ENCODE measurements at places on chromosomes 1 and 21.

- no peak for DNase-seq
Measured at GRCh38 chr1:30605441-30605920, 117.9 kb downstream of the MATN1 start.

DNA sequence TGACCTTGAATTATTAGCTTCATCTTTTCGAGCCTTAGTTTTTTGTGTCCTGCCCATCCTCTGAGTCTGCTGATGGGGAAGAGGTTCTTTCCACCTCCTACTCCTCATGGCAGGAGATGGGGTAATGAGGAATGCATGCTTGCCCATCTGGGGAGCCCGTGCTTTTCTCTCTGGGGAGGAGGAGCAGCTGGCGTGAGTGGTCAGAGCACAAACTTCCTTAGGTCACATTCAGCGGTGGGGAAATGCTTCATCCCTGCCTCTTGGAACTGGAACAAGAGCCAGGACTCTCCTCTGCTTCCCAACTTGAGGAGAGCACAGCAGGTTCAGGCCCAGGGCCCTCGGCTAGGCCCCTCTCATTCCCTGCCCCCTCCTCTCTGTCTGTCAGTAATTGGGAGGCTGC lies 155.0 kb downstream of the PCNX2 start:
- no peak for DNase-seq

GRCh38 chr1:187157552-187157951 lies 328.8 kb downstream of the PLA2G4A start:
- DNase-seq: no peak

- DNase-seq: peak; percentile 71
Measured at GRCh38 chr1:40612345-40612831, 53.1 kb downstream of the RIMS3 start.

GRCh38 chr1:66696771-66697170 lies 55.5 kb upstream of the DYNLT5 start:
- no peak for DNase-seq

- DNase-seq: no peak
Measured at GRCh38 chr1:112686417-112686816, 12.0 kb downstream of the MOV10 start.

- DNase-seq: no peak
Measured at GRCh38 chr1:165383067-165383466, 26.6 kb upstream of the LMX1A start.

GRCh38 chr1:41391834-41392527 lies 30.7 kb downstream of the FOXO6 start:
- no peak for DNase-seq

DNA sequence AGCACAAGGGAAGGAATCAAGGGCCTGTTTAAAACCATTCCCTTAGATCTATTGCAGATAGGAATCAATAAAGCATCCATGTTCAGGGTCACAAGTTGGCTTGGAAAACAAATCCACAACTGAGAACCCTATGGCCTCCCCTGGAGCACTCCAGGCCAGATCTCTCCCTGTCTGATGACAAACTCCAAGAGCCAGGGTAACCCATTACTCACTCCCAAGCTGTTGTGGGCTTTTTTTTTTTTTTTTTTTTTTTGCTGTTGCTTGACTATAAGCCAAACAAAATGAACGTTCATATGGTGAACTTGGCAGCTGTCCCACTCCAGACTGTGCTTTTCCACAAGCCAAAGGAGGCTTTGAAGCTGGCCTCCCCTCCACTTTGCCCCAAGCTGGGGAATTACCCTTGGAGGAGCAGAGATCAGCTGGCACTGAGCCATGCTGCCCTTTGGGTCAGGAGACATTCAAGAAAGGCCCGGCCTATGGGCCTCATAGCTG lies 35.7 kb upstream of the VAV3 start:
- DNase-seq: no peak

DNA sequence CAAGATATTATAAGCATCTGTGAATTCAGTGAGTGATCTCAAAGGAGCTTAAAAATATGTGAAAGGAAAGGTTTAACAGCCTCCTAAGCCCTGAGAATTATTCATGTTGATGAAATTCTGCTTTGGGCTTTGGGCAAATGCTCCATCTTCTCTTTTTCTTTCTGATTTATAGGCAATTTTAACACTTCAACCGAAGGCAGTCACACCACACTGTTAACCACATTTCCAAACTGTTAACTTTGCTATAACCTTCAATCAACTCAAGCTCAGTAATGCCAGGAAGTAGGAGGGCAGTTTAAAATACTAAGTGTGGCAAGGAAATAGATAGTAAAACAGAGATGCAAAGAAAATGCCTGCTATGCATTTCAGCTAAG lies 54.4 kb upstream of the NEK7 start:
- no peak for DNase-seq

- DNase-seq: no peak
Measured at GRCh38 chr1:178870944-178871343, at the start of gene ANGPTL1. Gene ANGPTL1 (minus strand): TSS chr1:178871077. CDS start chr1:178865776, 5,301 bp downstream.

DNA sequence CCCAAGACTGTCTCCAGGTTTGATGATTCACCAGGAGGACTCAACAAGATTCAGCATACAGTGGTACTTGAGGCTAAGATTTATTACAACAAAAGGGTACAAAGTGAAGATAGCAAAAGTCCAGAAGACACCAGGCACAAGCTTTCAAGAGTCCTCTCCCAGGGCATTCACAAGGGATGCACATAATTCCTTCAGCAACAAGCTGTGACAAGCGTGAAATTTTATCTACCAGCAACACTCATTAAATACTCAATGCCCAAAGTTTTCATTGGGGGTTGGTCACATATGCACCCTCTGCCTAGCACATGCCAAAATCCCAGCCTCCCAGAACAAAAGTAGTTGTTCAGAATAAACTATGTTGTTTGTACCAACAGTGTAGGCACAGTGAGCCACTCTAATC lies 62.3 kb downstream of the PRKACB start:
- DNase-seq: no peak

DNA sequence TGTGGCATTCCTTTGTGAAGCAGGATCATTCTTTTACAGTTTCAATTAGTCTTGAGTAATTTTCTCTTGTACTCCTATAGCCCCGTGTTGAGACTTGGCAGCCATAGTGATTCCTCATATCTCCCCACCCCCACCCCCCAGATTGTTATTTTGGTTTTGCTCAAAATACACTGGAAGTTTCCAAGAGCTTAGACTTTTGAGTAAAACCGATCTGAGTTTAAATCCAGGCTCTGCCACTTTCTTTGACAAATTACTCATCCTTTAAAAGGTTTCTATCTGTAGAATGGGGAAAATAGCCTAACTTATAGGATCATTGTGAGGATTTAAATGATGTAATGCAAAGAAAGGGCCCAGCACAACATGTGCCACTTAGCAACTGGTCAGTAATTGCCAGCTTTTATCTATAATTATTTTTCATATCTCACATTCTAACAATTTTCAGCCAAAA lies 53.1 kb upstream of the RC3H1 start:
- no peak for DNase-seq

GRCh38 chr21:42760361-42760950 lies 107.0 kb downstream of the PDE9A start:
- no peak for DNase-seq

DNA sequence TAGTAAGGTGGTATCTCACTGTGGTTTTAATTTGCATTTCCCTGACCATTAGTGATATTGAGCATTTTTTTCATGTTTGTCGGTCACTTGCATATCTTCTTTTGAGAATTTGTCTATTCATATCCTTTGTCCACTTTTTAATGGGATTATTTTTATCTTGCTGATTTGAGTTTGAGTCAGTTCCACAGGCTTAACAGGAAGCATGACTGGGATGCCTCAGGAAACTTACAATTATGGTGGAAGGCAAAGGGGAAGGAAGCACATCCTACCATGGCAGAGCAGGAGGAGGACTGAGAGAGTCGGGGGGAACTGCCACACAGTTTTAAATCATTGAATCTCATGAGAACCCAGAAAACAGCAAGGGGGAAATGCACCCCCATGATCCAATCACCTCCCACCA lies 51.1 kb downstream of the ODF2L start:
- no peak for DNase-seq

DNA sequence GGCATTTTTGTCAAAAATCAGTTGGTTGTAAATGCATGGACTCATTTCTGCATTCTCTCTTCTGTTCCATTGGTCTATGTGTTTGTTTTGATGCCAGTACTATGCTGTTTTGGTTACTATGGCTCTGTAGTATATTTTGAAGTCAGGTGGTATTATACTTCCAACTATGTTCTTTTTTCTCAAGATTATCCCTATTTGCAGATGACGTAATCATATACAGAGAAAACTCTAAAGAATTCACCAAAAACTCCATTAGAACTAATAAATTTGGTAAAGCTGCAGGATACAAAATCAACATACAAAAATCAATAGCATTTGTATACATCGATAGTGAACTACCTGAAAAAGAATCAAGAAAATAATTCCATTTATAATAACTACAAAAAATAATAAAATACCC lies 253.1 kb upstream of the NEGR1 start:
- no peak for DNase-seq

GRCh38 chr1:153688276-153688675 lies 9.8 kb downstream of the NPR1 start:
- no peak for DNase-seq

GRCh38 chr1:55876276-55877060 lies 661.3 kb upstream of the USP24 start:
- no peak for DNase-seq

DNA sequence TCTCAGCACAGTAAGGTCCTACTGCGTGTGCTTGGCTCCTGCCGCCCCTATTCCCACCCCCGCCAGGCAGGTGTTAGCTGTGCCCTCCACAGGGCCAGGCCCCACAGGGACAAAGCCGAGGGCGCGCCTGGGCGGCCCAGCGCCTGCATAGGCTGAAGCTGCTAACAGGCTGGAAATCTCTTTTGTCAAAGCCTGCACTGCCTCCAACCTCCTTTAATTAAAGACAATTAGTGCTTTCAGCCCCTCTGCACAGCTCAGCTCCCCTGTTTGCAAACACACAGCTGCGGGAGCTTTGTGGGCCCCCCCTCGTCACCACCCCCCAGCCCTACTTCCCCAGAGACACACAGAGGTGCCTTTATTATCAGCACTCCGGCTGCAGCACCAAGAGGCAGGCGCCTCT lies 95.9 kb downstream of the EPHB2 start:
- DNase-seq: no peak

GRCh38 chr1:31756578-31756977 lies 7.6 kb downstream of the ADGRB2 start:
- DNase-seq: no peak

GRCh38 chr1:37338658-37339057 lies 135.7 kb upstream of the ZC3H12A start:
- DNase-seq: no peak

DNA sequence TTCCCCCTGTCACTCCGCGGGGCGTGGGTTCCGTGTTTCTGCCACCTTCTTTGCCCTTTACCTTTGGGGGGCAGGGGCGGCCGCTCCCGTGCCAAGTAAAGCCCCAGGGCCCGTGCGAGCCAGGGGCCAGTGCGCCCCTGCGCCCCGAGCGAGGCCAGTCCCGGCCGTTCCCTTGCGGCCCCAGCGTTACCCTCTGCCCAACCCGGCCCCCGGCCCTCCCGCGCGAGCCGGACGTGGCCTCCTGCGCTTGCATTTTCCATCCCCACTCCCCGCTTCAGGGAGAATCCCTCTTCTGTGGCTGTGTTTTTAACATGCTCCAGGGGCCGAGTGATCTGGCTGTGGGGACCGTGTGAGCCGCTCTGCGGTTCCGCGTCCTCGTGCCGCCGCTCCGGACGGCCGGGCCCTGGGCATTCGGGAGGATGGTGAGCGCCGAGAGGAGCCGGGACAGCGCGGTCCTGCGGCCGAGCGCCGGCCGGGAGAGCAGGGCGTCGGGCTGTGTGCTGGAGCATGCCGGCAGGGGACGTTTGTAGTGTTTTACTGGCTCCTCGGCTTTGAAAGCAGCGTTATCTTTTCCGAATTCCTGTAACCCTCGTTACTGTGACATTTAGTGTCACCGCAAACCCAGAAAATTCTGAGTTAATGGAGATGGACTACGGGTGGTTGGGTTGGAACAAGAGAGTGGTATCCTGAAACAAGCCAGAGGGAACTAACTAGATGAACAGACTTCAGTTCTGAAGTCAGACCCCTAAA lies 1.0 kb downstream of the GALNT2 start:
- peak; percentile 20 for DNase-seq

DNA sequence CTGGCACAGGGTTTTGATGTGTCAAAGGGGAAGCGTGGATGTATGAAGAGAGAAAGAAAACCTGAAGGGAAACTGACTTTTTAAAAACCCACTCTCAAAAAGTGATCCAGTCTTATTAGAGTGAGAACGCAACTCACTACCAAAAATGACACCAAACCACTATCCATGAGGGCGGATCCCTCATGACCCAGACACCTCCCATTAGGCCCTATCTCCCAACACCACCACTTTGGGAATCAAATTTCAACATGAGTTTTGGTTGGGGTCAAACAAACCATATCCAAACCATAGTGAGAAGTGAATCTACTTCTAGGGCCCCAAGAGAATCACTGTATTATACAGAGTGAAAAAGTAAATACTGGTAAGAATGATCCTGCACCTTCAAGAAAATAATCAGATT lies 53.5 kb downstream of the FNBP1L start:
- DNase-seq: no peak

GRCh38 chr1:115714572-115715141 lies 53.9 kb downstream of the CASQ2 start:
- DNase-seq: no peak

All from activated naive CD4-positive, alpha-beta T cell treated with Interleukin-2 at 50 U/mL for 16 hours (primary cell).